WTC11 (cell line): ENCODE measurements at places on chromosomes 6 and 20. TPM values are rescaled to one million over a fixed set of nuclear protein-coding genes. Genes with fewer than 3 reads are reported as not detected.

ZBTB46 gene
- total RNA-seq: 18.9 to 20.1 TPM (median 20.1 TPM) in 3 replicates

CFAP206 gene
- not detected in 3 replicates for total RNA-seq

RAB44 gene
- 0.07 to 0.11 TPM in 2 of 3 replicates, not detected in the other for total RNA-seq

DNA sequence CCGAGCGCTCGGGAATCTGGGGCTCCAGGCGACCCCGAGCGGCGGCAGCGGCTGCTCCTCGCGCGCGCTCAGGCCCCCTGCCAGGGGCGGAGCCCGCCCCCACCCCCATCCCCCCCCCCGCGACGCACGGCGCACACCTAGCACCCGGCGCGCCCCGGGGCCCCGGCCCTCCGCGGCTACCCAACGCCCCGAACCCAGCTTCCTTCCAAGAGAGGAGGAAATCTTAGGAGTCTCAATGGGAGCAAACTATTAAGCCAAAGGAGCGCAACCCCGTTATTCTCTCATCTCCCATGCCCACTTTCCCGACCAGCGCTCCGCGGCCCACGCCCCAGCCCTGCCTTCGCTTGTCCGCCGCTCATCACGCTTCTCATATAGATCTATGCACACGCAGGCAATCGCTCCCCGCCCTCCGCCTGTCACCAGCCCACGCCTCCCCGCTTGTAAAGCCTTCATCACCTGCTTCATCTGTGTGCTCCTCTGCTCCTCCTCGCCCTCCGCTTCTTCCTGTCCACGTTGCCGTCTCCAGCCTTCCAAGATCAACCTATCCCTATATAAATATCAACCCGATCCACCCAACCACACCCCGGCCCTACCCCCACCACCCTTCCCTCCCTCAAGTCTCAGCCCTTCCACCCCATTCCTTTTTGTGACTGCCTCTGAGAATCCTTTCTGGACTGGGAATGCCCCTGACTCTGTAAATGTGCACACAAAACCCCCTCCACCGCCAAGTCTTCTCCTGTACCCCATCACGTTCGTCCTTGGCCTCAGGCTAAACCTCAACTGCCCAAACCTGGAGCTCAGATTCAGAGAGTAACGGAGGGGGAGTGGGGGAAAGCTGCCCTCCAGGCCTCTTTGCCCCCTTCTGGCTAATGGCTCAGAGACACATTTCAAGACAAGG is at the start of gene DLK2:
Gene DLK2, minus strand, starts transcription at position 18 of the 898 bp plus-strand sequence. CDS start 723 bp downstream, outside the sequence.
- H3K27me3 ChIP-seq: peaks cover 46% of the 10 kb centered on the region
- H3K27ac ChIP-seq: no peak within 1 kb of the TSS
- peak within 1 kb of the TSS; percentile 85 for H3K4me3 ChIP-seq
- no peaks in the 10 kb centered on the region for H3K36me3 ChIP-seq

- peaks cover 6% of the 10 kb centered on the region; the same call in 1 of the 2 replicates for H3K4me1 ChIP-seq
- no peaks in the 10 kb centered on the region for H3K27me3 ChIP-seq
- H3K36me3 ChIP-seq: peaks cover 3% of the 10 kb centered on the region; the same call in 1 of the 2 replicates
- no peak for DNase-seq
- peak overlapping the region; percentile 66; the same call in 1 of the 2 replicates for H3K27ac ChIP-seq
These were observed 50.0 kb upstream of the SCGN start for GRCh38 chr6:25601800-25602673.

- H3K36me3 ChIP-seq: peaks cover 4% of the 10 kb centered on the region
- no peaks in the 10 kb centered on the region for H3K4me1 ChIP-seq
- no peak for DNase-seq
- no peak overlapping the region for H3K27ac ChIP-seq
- no peaks in the 10 kb centered on the region for H3K27me3 ChIP-seq
These were observed 431.1 kb downstream of the NKAIN2 start for GRCh38 chr6:124234801-124235200.

IL17F gene
- total RNA-seq: not detected in 3 replicates

DNA sequence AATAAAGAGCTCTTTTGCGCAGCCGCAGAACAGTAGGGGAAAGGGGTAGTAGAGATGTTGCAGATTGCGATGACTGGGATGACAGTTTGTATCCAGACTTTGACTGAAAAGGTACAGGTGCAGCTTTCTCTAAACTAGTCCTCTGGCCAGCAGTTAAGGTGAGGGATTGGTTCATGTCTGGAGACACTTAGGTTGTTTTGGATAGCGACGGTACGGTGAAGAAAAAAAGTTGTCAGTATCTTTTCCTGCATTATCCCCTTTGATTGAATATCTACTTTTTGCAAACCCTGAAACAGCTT is 537 bp downstream of the PRR3 start:
- no peak for DNase-seq
- H3K4me3 ChIP-seq: peak overlapping the region; percentile 92
- peaks cover 20% of the 10 kb centered on the region for H3K4me1 ChIP-seq

DNA sequence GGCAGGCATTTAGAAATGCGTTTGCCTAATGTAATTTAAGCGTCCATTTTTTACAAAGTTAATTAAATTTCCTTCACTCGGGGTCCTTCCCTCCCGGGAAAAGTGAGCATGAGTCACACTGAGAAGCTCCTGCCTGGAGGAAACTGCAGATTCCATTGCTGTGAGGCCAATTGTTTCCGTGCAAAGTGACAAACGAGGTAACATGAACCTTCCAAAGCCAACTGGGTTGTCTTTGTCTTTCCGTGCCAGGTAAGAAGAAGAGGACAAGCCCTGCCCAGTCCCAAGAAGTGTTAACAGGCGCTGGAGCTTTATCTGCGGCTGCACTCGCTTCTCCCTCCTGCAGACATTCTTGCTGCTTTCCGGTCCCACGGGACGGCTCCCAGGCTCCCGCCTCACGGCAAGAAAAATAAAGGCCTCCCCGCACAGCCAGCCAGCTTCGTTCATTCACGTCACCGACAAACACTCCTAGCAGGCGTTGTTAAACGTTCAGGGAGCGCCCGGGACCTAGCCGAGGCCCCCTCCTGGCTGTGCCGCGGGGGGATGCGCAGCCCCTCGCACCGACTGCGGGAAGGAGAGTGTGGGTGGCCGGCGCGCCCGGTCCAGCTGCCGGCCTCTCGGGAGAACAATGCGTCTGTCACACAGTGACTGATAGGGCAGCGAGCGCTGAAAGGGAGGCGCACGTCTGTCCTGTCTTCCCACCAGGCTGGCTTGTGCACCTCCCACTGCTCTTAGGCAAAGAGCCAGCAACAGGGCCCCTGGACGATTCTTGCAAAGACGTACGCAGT is 61.5 kb upstream of the HDDC2 start:
- DNase-seq: peak; percentile 63
- no peaks in the 10 kb centered on the region for H3K36me3 ChIP-seq
- peaks cover 37% of the 10 kb centered on the region for H3K4me1 ChIP-seq
- H3K4me3 ChIP-seq: peak overlapping the region; percentile 61

GRCh38 chr20:6184086-6184485 is 61.3 kb upstream of the FERMT1 start:
- no peaks in the 10 kb centered on the region for H3K36me3 ChIP-seq
- no peaks in the 10 kb centered on the region for H3K27me3 ChIP-seq
- H3K4me1 ChIP-seq: peaks cover 4% of the 10 kb centered on the region; the same call in 1 of the 2 replicates
- no peak overlapping the region for H3K27ac ChIP-seq
- H3K4me3 ChIP-seq: no peak overlapping the region

DNA sequence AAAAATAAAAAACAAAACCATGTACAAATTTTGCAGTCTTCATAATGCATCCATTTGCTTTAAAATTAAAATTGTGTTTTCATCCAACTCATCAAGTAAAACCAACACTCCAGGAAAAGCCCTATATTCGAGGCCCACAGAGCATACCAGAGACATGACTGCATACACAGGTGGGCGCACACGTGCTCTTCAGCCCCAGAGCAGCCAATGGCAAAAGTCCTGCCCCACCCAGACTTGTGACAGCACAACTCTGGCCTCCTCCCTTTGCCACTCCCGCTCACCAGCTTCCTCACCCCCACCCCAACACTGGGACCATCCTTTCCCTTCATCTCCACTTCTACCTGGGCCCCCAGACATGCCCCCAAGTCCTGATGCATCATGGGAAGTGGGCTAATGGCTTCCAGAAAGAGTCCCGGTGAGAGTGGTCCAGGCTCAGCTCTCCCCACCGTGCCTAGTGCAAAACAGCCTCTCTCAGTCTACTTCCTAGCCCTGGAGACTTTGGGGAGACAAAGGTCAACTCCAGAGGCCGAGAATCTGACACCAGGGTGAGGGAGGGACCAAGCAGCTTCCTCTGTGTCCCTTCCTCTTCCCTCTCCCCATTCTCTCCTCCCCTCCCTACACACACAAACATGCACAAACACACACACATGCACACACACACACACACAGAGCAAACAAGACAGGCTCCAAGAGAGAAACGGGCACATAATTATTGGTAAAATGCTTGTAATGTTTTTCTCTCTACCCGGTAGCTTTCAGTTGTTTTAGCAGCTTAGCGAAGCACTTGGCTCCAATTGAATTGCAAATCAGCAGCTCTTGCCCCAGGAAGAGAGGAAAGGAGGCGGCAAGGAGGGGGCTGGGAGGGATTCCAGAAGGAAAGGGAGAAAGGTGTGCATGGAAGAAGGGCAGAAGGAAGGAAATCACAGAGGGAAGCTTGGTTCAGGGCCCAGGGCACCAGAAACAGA is 14.3 kb downstream of the GRM4 start:
- H3K36me3 ChIP-seq: peaks cover 10% of the 10 kb centered on the region; the same call in 1 of the 2 replicates
- peak overlapping the region; percentile 95 for H3K27ac ChIP-seq
- peaks cover 87% of the 10 kb centered on the region for H3K4me1 ChIP-seq
- peak overlapping the region; percentile 64 for H3K4me3 ChIP-seq
- H3K27me3 ChIP-seq: no peaks in the 10 kb centered on the region
- no peak for DNase-seq

GRCh38 chr6:39906318-39906761 is 27.9 kb downstream of the MOCS1 start:
- H3K27me3 ChIP-seq: no peaks in the 10 kb centered on the region; the same call in 1 of the 2 replicates
- no peaks in the 10 kb centered on the region for H3K4me1 ChIP-seq
- H3K27ac ChIP-seq: no peak overlapping the region
- peaks cover 26% of the 10 kb centered on the region for H3K36me3 ChIP-seq

DNA sequence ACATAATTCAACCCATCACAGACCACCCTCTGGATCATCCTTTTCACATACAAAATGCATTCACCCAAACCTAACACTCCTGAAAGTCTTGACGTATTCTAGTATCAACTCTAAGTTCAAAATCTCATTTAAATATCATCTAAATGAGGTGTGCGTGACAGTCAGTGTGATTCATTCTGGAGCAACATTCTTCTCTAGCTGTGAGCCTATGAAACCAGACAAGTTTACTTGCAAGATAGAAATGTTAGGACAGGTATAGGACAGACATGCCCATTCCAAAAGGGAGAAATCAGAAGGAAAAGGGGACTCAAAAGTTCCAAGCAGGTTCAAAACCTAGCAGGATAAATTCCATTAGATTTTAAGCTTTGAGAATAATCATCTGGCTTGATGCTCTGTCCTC is 329.7 kb downstream of the CD83 start:
- H3K27me3 ChIP-seq: peaks cover 4% of the 10 kb centered on the region
- peaks cover 23% of the 10 kb centered on the region for H3K4me1 ChIP-seq
- no peak overlapping the region for H3K27ac ChIP-seq

- H3K4me1 ChIP-seq: peaks cover 15% of the 10 kb centered on the region
- no peak overlapping the region for H3K4me3 ChIP-seq
- peaks cover 4% of the 10 kb centered on the region for H3K27me3 ChIP-seq
- DNase-seq: no peak
- H3K27ac ChIP-seq: no peak overlapping the region
These were observed 29.3 kb downstream of the FOXF2 start for GRCh38 chr6:1418471-1419191.

DNA sequence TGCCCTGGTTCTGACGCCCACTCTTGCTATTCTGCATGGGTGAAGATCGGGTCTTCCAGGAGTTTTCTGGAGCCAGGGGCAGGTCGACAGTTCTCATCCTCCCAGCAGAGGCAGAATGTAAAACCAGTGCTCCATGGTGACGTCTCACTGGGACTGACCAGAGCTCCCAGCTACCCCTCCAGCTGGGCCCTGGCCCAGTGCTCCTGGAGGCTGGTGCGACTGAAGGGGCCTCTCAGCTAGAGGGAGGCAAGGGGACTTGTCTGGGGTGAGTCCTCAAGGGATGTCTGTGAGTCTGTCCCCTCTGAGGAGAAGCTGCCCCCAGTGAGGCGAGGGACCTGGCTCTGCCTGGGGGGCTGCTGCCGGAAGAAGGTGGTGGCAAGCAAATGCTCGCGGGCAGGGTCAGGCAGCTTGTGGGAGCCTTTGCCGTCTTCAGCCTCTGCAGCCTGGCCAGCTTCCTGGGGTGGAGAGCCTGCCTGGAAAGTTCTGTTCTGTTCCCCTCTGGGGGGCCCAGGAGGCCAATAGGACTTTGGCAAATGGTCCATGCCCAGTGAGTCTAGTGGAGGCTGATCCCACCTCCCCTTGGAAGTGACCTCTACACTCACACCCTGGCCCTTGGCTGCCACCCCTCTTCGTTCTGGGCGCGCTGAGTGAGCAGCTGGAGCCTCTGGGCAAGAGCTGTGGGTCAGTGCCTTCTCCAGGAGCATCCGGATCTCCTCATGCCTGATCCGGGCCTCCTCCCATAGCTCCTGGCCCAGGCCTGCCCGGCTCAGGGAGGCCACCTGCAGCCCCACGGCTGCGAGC is 47.5 kb downstream of the KIAA1755 start:
- no peaks in the 10 kb centered on the region for H3K36me3 ChIP-seq
- H3K27me3 ChIP-seq: no peaks in the 10 kb centered on the region
- no peak for DNase-seq
- H3K27ac ChIP-seq: no peak overlapping the region
